ENCODE measurements at places on chromosomes 11 and 22.

DNA sequence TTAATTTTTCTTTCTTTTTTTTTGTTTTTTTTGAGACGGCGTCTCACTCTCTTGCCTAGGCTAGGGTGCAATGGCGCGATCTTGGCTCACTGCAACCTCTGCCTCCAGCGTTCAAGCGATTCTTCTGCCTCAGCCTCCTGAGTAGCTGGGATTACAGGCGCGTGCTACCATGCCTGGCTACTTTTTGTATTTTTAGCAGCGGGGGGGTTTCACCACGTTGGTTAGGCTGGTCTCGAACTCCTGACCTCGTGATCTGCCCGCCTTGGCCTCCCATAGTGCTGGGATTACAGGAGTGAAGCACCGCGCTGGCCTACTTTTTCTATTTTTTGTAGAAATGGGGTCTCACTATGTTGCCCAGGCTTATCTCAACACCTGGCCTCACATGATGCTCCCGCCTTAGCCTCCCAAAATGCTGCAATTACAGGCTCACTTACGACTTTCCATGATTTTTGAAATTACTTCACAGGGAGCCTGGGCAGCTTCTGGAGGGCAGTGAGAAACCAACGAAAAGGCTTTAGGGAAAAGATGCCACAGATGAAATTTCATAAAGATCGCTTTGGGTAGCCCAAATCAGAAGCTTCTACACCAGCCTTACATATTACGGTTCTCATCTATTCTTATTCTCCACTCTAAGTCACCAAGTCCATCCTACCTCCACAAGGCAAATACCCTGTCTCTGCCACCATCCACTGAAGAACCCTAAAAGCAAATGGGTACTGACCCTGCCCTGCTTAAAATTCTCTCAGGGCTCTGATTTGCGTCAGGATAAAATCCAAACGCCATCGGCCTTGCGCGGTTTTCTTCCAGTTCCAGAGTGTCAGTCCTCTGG, 866 bp upstream of the RRM1 start:
- H3K27me3 ChIP-seq, result no peaks in the 10 kb centered on the region
- peak overlapping the region; percentile 99 for H3K27ac ChIP-seq
- peak overlapping the region; percentile 92 for H3K4me3 ChIP-seq
- peaks cover 43% of the 10 kb centered on the region for H3K36me3 ChIP-seq
- H3K4me1 ChIP-seq, result peaks cover 44% of the 10 kb centered on the region
- DNase-seq, result no peak

DNA sequence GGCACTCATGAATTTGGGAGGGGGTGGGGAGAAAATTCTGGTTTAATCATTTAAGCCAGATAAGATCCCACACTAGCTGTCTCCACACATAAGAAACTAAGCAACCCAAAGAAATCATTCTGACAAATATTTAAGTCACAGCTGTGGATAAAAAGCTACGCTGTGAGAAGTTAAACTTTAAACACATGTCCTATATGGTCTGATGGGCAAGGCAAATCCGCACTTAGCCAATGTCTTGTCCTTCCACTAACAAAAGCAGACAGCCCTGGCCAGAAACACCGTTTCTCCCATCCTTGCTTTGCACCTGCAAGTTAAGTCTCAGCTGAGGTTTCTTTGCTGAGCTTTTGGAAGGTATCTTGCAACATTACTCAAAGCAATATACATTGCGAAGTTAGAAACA, 68.0 kb downstream of the ETS1 start:
- peak overlapping the region; percentile 54 for H3K27ac ChIP-seq
- DNase-seq, result no peak
- peaks cover 78% of the 10 kb centered on the region for H3K4me1 ChIP-seq
- peak overlapping the region; percentile 81 for H3K4me3 ChIP-seq
- no peaks in the 10 kb centered on the region for H3K27me3 ChIP-seq

GRCh38 chr11:65976216-65977176, 15.0 kb downstream of the SART1 start:
- H3K4me3 ChIP-seq, result no peak overlapping the region
- H3K4me1 ChIP-seq, result no peaks in the 10 kb centered on the region
- no peaks in the 10 kb centered on the region for H3K27me3 ChIP-seq
- H3K27ac ChIP-seq, result no peak overlapping the region
- peaks cover 65% of the 10 kb centered on the region for H3K36me3 ChIP-seq
- DNase-seq, result no peak

DNA sequence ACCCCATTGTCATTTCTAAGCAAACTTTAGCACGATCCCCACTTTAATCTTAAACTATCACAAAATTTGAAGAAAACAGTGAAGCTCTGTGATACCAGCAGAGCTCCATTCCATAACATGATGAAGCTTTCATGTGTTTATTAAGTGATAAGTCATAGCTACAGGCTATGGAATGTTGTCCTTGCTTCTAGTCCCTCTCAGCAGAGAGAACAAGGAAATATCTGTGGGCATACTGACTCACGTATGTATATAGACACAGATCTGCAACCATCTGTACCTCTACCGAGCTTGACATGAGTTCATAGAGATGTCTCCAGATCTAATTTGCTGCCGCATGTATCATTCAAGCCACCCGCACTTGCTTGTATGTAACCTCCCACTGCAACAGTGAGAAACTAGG, 588.9 kb downstream of the ETS1 start:
- DNase-seq, result no peak
- H3K27me3 ChIP-seq, result no peaks in the 10 kb centered on the region
- no peak overlapping the region for H3K27ac ChIP-seq
- no peak overlapping the region for H3K4me3 ChIP-seq
- no peaks in the 10 kb centered on the region for H3K36me3 ChIP-seq
- no peaks in the 10 kb centered on the region for H3K4me1 ChIP-seq

DNA sequence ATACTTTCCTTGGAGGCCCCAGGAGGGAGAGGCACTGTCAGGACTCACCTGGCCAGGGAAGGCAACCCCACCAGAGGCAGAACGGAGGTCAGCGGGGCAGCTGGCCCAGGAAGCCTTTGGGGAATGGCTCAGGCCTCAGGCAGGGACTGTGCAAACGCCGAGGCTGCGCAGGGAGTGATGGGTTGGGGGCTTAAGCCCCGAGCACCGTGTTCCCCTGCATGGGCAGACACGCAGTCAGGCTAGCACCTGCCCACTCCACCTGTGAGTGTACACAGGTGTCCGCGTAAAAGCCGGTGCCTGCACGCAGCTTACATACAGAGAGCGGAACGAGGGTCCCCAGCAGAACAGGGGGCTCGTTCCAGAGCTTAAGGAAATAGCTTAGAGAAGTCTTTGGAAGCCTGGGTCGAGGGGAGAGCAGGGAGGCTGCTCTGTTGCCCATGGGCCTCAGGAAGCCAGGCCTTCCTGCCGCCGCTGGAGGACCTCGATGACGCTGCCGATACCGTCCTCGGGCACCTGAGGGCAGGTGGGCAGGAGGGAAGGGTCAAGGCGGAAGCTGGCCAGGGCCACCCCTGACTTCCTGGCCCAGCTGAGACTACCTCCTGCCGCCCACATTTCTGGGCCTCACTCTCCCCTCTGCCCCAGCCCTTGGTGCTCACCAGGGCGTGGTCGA, 4.0 kb downstream of the CASTOR1 start:
- peaks cover 83% of the 10 kb centered on the region for H3K4me1 ChIP-seq
- H3K4me3 ChIP-seq, result no peak overlapping the region
- H3K27ac ChIP-seq, result peak overlapping the region; percentile 94
- H3K36me3 ChIP-seq, result peaks cover 44% of the 10 kb centered on the region

DNA sequence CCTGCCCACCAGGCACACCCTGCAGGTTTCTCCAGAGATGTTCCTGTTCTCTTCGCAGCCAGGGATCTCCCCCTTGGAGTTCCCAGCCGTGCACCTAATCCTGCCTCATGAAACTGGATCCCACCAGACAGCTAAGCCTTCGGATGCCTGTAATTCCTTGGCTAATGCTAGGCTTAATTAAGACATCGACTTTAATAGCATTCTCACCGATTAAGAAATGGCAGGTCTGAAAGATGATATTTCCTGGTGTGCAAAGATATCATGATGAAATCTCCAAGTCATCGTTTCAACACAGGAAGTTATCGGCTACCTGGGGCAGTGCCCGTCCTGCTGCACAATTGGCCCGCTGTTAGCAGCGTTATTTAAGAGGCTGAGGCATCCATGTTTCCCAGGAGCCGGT, 41.5 kb upstream of the CCND1 start:
- no peak overlapping the region for H3K27ac ChIP-seq
- no peaks in the 10 kb centered on the region for H3K36me3 ChIP-seq
- H3K27me3 ChIP-seq, result peaks cover 2% of the 10 kb centered on the region
- H3K4me1 ChIP-seq, result no peaks in the 10 kb centered on the region

GRCh38 chr11:88340366-88340935, 2.9 kb upstream of the CTSC start:
- no peak overlapping the region for H3K4me3 ChIP-seq
- peak overlapping the region; percentile 18 for H3K27ac ChIP-seq
- DNase-seq, result no peak
- H3K27me3 ChIP-seq, result no peaks in the 10 kb centered on the region

- DNase-seq, result no peak
- H3K4me1 ChIP-seq, result no peaks in the 10 kb centered on the region
- no peak overlapping the region for H3K27ac ChIP-seq
- no peak overlapping the region for H3K4me3 ChIP-seq
Measured at GRCh38 chr11:75868990-75869389, 54.0 kb downstream of the UVRAG start.

GRCh38 chr11:61971248-61972111, 4.0 kb upstream of the FTH1 start:
- H3K4me1 ChIP-seq, result peaks cover 32% of the 10 kb centered on the region
- no peaks in the 10 kb centered on the region for H3K27me3 ChIP-seq
- no peak overlapping the region for H3K4me3 ChIP-seq
- peak overlapping the region; percentile 6 for H3K27ac ChIP-seq

DNA sequence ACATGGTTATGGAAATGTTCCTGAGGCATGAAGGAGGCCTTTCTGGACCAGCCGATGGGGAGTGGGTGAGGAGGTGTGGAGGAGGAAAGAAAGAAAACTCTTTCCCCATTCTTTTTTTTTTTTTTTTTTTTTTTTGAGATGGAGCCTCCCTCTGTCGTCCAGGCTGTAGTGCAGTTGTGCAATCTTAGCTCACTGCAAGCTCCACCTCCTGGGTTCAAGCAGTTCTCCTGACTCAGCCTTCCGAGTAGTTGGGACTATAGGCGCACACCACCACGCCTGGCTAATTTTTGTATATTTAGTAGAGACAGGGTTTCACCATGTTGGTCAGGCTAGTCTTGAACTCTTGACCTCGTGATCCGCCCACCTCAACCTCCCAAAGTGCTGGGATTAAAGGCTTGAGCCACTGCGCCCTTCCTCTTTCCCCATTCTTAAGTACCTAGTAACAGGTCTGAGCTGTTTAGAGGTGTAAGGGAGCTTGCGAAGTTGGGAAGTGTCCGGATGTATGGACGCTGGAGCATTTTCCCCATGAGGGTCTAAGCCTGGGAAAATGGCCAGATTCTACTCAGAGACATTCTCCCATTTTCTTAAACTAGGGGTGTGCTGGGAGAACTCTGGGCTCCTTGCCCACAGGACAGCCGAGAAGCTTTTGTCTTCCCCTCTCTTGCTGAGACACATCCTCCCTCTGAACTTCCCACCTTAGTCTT, 135.8 kb downstream of the TEAD1 start:
- no peaks in the 10 kb centered on the region for H3K27me3 ChIP-seq
- peaks cover 31% of the 10 kb centered on the region for H3K4me1 ChIP-seq
- no peak for DNase-seq
- H3K4me3 ChIP-seq, result no peak overlapping the region
- H3K36me3 ChIP-seq, result no peaks in the 10 kb centered on the region

GRCh38 chr11:70129051-70129592, 51.0 kb downstream of the ANO1 start:
- no peak for DNase-seq
- no peak overlapping the region for H3K4me3 ChIP-seq
- H3K36me3 ChIP-seq, result no peaks in the 10 kb centered on the region
- no peaks in the 10 kb centered on the region for H3K27me3 ChIP-seq
- H3K27ac ChIP-seq, result no peak overlapping the region

- H3K4me1 ChIP-seq, result no peaks in the 10 kb centered on the region
- no peak overlapping the region for H3K4me3 ChIP-seq
- peaks cover 10% of the 10 kb centered on the region for H3K27me3 ChIP-seq
- H3K27ac ChIP-seq, result no peak overlapping the region
Measured at GRCh38 chr22:32202539-32203180, 2.2 kb downstream of the RFPL2 start.

- no peaks in the 10 kb centered on the region for H3K36me3 ChIP-seq
- H3K27ac ChIP-seq, result no peak overlapping the region
- H3K4me1 ChIP-seq, result no peaks in the 10 kb centered on the region
- no peak overlapping the region for H3K4me3 ChIP-seq
Measured at GRCh38 chr11:115390441-115390840, 113.8 kb downstream of the CADM1 start.

GRCh38 chr22:20578707-20579106, 71.3 kb downstream of the MED15 start:
- no peak overlapping the region for H3K4me3 ChIP-seq
- no peaks in the 10 kb centered on the region for H3K4me1 ChIP-seq
- no peak for DNase-seq
- no peaks in the 10 kb centered on the region for H3K27me3 ChIP-seq
- peaks cover 96% of the 10 kb centered on the region for H3K36me3 ChIP-seq

GRCh38 chr22:44538518-44539315, 40.7 kb upstream of the RTL6 start:
- no peaks in the 10 kb centered on the region for H3K36me3 ChIP-seq
- no peak overlapping the region for H3K27ac ChIP-seq
- no peak for DNase-seq
- H3K4me1 ChIP-seq, result no peaks in the 10 kb centered on the region
- no peak overlapping the region for H3K4me3 ChIP-seq
- H3K27me3 ChIP-seq, result no peaks in the 10 kb centered on the region

DNA sequence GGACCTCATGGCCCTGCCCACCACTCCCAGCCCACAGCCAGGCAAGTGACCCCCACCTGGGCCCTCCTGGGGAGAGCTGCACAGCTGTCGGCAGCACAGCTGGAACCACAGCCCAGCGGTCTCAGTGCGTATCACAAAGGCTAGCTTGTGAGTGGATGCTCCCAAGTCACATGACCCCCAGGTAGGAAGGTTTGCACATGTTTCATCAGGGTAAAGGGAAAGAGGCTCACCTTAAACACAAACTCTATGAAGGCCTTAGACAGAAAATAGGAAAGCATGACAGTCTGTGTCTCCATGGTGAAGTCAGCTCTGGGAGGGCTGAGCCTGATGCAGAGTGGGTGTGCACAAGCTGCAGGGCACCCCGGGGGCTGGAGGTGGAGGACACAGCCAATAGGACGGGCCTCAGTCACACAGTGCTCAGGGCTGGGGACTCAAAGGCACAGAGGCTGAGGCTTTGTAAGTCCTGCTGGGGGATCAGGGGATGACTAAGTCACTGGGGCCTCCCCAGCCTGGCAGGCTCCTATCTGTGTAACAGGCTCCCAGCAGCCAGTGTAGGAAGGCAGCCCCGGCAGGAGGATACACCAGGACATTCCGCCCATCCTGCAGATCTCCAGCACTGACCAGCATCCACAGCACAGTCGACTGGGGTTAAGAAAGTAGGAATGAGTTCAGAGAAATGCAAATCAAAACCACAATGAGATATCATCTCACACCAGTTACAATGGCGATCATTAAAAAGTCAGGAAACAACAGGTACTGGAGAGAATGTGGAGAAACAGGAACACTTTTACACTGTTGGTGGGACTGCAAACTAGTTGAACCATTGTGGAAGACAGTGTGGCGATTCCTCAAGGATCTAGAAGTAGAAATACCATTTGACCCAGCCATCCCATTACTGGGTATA, 22.0 kb downstream of the CELSR1 start:
- no peaks in the 10 kb centered on the region for H3K36me3 ChIP-seq
- H3K4me3 ChIP-seq, result no peak overlapping the region
- H3K27me3 ChIP-seq, result no peaks in the 10 kb centered on the region
- no peaks in the 10 kb centered on the region for H3K4me1 ChIP-seq
